ENCODE measurements at places on chromosomes 6 and 20.

DNA sequence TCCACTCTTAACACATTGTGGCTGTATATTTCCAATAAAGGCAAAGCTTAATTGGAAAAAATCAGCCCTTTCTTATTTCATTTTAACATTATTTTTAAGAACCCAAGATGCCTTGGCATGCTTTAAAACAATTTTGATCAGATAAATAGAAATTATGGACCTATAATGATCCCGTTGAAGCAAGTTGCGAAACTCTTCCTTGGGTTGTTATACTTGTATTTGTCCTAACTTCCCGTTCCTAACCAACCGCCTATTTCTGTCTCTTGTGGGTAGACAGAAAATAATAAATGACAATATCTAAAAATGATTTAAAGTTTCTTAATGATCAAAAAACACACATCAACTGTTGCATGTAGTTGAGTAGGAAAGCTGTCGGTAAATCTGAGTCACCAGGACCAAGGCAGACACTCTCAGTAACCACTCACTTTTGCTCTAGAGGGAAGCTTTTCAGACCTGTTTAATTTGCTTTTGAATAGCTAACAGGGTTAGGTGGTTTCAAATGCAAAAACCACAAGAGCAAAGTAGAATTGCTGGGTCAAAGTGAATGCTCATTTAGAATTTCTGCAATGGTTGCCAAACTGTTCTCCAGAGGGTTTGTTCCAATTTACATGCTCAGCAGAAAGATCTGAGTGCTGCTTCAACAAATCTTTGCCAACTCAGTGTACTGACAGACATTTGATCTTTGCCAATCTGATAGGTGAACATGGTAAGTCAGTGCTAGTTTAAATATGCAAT, 34.2 kb upstream of the KCNK5 start:
- DNase-seq: no peak

GRCh38 chr20:53763707-53764414, 170.2 kb upstream of the ZNF217 start:
- no peak for DNase-seq

DNA sequence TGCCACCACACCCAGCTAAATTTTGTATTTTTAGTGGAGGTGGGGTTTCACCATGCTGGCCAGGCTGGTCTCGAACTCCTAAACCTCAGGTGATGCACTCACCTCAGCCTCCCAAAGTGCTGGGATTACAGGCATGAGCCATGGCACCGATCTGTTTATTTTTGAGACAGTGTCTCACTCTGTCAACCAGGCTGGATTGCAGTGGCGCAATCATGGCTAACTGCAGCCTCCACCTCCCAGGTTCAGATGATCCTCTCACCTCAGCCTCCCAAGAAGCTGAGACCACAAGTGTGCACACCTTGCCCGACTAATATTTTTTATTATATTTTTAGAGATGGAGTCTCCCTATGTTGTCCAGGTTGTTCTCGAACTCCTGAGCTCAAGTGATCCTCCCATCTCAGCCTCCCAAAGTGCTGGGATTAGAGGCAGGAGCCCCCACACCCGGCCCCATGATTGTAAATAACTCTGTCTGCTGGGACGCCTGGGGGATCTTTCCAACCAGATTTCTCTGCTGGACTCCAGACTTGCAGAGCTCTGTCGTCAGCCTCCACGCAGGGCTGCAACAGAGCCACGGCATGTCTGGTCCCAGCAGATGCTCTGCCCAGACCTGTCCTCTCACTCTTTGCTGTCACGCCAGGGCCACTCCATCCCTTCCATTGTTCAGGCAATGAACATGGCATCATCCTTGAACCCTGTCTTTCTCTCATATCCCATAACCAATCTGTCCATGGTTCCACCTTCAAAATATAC, 25.3 kb downstream of the SYNJ2 start:
- no peak for DNase-seq

DNA sequence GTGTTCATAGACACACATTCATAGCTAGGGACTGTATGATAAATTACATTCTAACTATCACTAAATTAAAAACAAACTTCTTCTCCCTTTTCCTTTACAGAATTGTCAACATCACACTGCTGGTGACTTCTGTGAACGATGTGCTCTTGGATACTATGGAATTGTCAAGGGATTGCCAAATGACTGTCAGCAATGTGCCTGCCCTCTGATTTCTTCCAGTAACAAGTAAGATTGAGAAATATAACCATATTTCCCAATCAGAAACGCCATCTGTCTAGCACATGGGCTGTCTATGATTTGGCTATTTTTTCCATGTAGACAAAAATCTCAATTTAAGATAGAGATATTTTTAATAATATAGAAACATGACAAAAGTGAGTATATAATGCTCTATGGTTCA, 367.7 kb downstream of the ARHGAP18 start:
- no peak for DNase-seq

- no peak for DNase-seq
These were observed 887 bp downstream of the TSPYL1 start for GRCh38 chr6:116278854-116279231.

- DNase-seq: no peak
These were observed 259.8 kb downstream of the PKHD1 start for GRCh38 chr6:51827580-51827979.

GRCh38 chr6:158758941-158759479, 60.2 kb downstream of the EZR start:
- no peak for DNase-seq

GRCh38 chr6:144415835-144416237, 130.7 kb downstream of the UTRN start:
- no peak for DNase-seq

DNA sequence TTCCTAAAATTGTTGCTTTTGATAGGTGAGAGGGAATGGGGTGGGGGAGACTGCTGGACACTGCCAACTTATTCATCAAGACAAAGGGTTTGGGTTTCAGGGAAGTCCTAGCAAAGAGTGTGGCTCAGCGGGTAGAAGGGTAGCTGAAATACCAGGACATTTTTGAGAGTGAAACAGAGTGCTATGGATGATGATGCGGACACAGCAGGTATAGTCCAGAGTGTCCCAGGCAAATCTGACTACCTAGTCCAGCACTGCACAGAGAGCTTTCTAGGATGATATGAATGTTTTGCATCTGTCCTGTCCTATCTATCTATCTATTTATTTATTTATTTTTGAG, 154.3 kb downstream of the BCAS1 start:
- no peak for DNase-seq

DNA sequence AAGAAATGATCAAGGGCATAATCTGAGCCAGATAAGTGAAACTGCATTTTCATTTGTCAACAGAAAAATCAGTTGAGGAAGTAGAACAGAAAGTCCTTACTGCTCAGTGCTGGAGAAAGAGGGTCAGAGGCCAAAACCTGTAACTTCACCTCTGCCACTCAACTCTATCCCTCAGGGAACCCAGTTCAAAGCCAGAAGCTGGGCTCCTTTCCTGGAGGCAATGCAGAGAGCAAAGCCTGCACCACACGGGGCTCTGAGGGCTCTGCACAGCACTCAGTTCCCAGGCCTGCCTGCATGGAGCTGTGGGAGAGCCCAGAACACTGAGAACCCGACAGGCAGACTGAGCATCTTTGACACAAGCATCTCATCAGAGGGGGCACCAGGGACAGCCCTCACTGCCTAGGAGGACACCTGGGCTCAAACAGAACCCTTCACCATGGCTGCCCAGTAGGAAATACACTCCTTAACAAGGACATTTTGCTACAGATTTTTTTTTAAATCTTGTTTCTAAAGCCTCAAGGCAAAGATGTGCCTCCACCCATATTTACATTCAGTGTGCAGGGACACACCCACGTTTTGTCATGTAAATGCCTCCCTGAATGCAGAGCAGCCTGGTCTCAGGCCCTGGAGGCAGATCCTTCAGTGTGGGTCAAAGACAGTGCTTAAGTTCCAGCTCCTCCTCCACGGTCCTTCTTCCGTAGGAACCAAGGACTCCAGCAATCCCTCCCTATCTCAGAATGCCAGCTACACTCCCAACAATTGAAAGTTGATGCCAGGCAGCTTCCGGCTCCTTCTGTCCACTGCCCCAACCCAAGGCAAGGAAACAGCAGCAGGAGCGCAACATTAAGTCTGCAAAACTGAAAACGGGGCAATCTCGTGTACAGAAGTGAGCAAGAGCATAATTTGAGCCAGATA, 6.6 kb downstream of the RNASET2 start:
- DNase-seq: no peak

GRCh38 chr6:5896476-5897200, 110.1 kb downstream of the NRN1 start:
- DNase-seq: no peak

GRCh38 chr20:62832951-62833391, 16.1 kb downstream of the COL9A3 start:
- DNase-seq: no peak

DNA sequence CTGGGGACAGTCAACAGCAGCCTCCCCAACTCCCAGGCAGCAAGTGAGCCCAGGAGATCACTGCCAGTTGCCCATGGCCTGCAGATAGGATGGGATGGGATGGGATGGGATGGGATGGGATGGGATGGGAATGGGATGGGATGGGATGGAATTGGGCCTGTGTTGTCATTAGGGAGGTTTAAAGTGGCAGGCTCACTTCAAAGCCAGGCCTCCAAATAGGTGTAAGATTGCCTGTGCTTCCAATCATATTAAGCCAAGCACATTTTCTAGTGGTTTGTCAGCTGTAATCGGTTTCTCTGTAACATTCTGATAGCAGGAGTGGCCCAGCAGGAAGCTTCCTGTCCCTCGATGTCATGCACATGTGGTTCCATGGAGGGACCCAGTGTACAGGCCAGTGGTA, 82.7 kb upstream of the NXT1 start:
- no peak for DNase-seq

DNA sequence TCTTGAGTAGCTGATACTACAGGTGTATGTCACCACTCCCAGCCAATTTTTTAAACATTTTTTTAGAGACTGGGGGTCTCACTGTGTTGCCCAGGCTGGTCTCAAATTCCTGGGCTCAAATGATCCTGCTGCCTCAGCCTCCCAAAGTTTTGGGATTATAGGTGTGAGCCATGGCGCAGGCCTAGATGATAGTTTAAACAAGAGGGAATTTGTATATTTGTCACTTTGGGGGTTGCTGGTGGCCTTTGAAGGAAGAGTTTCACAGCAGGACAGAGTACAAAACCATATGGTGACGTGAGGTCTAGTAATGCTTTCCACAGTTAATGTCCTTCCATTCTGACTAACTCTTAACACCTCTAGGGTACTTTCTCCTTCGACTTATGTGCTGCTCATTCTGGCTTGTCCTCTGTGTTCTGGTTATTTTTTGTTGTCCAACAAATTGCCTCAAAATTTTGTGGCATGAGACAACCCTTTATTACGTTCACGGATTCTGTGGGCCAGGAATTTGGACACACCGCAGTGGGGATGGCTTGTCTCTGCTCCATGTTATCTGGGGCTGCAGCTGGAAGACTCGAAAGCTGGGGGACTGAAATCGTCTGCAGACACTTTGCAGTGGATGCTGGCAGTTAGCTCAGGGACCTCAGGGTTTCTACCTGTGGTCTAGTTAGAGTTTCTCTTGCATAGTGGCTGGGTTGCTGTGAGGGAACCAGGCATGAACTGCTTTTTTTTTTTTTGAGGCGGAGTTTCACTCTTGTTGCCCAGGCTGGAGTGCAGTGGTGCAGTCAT, 23.0 kb upstream of the IER3 start:
- no peak for DNase-seq

GRCh38 chr20:61629602-61630390, 377.7 kb downstream of the CDH4 start:
- DNase-seq: no peak

DNA sequence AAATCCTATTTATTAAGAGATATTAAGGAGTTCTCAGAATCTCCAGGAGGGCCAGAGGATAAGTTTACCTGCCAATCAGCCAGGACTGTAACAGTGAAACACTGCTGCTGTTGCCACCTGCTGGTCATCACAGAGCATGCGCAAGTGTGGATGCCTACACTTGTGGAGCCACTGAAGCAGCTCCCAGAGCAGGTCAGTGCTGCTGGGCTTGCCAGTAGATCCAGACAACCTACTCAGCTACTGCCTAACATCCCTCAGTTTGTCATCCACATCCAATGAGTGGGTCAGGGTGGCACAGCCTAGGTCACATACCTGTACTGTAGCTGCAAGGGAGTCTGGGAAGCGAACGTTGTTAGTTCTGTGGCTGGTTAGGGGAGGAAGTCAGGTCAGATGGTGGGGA, 18.3 kb upstream of the NHSL1 start:
- peak; percentile 26 for DNase-seq

DNA sequence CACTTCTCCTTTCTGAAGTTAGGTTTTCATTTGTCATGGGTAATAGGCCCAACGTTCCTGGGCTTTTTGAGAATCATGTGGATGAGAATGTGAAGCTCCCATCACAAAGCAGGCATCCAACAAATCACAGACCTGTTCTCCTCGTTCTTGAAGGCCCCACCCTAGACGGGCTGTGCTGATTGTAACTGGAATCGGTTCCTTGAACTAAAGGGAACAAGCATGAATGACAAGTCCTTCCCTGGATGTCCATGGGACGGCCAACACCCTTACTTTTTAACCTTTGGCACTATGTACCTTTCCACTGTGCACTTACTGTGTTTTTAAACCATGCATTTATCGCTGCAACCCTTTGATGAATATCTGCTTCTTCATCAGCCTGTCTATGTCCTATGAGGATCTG, 438.2 kb downstream of the CD83 start:
- no peak for DNase-seq

- DNase-seq: no peak
These were observed 18.8 kb downstream of the ZNF217 start for GRCh38 chr20:53574819-53575218.

- DNase-seq: no peak
These were observed 89.6 kb upstream of the BEND6 start for GRCh38 chr6:56865081-56865875.

GRCh38 chr6:44696099-44696498, 308.6 kb downstream of the CDC5L start:
- no peak for DNase-seq

DNA sequence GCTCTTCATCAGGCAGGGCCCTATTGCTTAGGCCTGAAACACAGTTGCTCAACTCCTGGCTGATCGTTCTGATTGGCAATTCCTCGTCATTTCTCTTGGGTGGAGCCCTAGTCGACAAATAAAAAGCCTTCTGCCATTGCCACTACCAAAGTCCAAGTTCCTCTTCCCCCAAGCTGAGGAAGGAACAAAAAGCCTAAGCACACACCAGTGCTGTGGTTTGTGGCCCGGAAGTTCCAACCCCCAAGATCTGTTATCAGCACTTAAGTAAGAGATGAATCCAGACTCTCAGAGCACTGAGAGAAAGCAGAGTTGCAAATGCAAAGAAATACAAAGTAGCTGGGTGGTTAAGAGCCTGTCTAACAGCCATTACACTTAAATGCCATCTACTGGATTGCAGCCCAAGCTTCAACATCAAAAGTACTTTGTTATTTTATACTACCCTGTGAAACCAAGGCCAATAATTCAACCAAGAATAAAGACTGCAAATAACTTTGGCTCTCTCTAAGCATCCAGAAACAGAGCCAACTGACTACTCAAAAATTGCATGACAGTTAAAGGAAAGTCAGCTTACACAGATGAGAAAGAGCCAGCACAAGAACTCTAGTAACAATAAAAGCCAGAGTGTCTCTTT, 1024.0 kb downstream of the GRIK2 start:
- DNase-seq: no peak

DNA sequence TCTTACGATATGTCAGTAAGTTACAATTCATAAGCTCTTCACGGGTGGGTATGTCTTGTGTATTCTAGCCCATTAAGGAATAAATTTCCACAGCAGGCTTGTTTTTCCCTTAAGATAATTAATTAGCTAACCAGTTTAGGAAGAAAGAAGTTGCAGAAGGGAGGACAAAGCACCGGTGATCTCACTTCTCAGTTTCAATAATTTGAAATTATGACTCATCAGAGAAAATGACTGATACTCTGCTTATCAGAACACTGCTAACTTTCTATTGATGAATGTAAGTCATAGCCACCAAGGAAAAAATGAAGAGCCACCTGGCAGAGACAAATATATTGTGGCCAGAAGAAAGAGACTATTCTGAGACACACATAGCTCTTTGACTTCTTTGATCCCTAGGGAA, 35.0 kb upstream of the ENTPD6 start:
- no peak for DNase-seq
